Stomach (tissue), 19 donors: ENCODE measurements at places on chromosomes 6 and 20.

DNA sequence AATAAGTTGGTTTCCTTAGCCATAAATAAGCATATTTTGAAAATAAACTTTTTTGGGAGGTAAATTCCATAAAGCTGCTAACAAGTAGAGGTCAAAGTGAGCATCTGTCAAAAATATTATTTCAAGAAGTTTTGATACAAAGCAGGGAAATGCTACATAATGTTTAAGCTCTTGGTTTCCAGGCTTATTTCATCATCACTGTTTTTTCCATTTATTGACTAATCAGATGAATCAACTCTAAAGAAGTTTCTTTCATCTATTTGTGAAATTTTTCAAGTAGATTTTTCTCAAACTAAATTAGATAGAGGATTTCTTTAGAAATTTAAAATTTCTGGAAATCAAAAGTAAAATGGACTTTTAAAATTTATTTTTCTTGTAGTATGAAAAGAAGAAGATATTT is 89.5 kb upstream of the TBX18 start:
- no peak for DNase-seq

- peak; percentile 23 for DNase-seq
Observed at GRCh38 chr6:11525468-11526155, 11.9 kb upstream of the TMEM170B start.

DNA sequence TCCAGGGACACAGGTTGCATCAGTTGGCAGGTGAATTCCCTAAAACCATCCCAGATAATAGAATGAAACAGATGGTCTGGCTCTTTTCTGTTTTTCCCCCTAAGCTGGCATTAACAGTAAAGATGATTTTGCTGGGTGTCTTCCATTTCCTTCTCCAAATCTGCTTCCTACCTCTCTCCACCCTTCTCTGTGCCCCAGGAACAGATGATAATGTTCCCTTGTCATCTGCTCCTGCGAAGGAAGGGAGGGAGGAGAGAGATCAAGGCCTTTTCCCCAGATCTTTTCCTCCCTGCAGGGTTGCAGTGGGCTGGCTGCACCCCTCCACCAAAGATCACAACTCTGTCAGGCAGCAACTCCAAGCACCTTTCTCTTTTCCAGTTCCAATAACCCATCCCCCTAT is 156.5 kb upstream of the PRDM1 start:
- no peak for DNase-seq

DNA sequence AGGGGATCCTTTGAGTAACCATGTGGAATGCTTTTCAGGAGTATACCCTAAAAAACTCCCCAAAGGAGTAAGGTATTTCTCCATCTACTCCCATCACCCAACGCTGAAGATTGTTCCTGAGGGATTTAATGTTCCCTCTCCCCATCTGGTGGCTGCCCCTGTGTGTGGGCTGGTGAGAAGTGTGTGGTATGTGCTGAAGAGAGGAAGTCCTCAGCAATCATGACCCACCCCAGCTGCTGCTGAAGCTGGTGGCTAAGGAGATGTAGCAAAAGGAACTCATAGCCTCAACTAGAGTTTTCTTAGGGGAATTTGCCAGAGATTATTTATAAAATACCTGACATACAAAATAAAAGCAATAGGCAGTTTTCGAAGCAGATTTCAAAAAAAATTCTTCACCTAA is 114.3 kb upstream of the JAG1 start:
- DNase-seq = no peak

DNA sequence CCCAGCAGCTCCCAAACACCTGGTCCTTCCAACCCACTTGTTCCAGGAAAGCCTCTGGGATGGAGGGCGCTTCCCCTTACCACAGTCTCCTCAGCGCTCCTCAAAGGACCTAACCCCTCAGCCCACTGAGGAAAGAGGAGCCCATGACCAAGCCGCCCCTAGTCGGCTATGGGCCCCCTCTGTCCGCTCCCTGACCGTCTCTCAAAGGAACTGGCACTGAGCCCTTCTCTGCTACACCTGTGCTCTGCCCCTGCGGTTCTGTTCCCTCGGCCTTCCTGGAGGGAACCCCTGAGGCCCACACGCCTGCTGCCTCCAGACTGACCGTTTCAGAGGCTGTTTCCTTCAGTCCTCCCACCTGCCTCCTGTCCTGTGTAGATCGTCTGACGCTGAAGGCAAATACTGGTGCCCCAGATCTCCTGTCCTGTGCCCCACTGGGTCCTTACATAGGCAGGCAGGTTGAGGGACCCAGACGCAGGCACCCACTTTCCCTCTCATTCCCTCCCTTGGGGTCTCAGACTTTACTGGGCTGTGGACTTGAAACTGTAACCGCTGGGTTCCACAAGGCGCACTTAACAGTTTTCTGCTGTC is 1.9 kb upstream of the SLC4A11 start:
- no peak for DNase-seq

DNA sequence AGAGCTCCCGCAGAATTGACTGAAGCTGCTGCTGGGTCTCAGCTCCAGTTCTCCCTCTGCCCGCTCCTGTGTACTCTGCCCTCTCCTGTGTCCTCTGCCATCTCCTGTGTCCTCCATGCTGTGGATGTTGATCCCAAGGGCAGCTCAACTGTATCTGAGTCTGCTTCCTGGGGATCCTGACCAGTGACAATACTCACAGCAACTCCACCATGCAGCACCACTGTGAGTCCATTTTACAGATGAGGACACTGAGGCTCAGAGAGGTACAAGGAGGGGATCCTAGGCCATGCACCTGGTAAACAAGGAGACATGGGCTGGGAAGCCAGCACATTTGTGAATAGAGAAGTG is 8.6 kb downstream of the TP53RK start:
- DNase-seq = no peak

DNA sequence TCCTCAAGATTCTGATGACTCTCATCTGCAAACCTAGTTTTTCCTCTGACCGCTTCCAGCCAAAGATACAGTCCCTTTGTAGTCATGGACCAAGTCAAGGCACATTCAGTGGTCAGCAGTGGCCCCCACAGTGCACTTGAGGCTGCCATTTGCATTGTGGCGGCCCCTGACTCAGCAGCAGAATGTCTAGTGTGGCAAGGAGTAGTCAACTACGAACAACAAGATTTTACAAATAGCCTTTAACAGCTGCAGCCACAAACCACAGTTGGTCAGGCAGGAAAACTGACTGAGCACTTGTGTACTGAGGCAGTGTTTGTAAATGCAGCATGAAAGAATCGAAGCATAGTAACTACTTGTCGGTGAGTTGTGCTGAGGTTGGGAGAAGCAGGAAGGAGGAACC is 49.6 kb downstream of the SLC2A12 start:
- no peak for DNase-seq

GRCh38 chr6:53293691-53294090 is 55.1 kb downstream of the ELOVL5 start:
- no peak for DNase-seq

DNA sequence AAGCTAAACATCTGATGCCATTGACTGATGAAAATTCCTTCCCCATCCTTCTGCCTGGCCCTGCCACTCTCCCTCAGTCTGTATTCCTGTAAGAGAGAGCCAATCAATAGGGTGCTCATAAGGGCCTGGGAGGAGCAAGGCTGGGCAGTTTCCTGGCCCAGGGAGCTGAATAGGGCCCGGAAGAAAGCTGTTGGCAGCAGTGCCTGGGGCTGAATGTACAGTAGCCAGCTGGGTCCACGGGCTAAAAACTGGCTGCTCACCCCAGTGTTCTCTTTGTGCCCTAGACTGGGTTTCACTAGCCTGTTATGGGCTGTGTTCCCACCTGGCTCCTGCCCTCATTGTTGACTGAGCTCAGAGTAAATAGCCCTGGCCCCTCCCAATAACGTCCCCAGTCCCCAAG is 1.7 kb upstream of the WFDC2 start:
- peak; percentile 21 for DNase-seq

DNA sequence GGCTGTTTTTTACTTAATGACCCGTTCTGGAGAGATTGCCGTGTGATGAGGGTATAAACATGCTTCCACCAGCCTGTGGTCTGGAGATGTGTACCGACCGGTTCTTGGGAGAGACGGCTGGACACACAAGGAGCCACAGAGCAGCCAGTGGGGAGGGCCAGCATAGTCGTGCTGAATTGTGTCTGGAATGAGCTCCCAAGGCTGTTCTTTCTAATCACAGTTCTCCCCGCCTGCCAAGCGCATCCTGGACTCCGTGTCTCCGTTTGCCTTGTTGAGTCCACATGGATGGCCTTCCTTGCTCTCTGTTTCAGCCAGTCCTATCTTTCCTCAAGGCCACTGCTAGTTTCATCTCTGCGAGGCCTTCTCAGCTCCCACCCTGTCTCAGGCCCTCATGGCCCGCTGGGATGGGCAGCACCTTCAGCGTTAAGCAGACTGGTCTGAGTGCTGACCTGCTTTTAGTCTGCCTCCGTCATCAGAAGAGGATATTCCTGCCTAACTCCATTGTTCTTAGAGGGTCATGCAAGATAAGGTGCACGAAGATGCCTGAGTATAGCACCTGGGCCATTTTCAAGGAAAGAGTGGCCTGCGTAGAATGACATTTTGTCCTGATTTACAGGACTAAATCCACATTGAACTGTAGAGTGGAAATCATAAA is 20.6 kb downstream of the MANBAL start:
- peak; percentile 51 for DNase-seq

DNA sequence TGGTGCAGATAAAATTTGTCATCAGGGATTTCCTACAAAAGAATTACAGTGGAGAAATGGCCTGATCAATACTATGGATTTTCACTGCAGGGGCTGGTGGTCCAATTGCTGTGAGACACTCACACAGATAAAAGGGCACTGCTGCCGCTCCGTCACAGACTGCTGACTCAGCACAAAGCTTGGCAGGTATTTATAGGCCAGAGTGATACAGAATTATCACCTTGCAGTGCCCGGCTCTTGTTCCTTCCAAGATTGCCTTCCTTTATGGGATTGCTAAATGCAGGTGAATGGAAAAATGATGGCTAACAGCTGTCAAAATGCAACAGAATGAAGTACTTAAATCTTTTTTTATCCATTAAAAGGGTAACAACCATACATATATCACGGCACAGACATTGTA is 247.8 kb upstream of the ZFP64 start:
- DNase-seq = no peak

DNA sequence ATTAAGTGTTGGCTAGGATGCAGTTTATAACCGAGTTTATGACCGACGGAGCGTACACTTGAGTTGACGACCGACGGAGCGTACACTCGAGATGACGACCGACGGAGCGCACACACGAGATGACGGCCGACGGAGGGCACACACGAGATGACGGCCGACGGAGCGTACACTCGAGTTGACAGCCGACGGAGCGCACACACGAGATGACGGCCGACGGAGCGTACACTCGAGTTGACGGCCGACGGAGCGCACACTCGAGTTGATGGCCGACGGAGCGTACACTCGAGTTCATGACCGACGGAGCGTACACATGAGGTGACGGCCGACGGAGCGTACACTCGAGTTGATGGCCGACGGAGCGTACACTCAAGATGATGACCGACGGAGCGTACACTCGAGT is 119.8 kb downstream of the HUS1B start:
- DNase-seq = no peak

DNA sequence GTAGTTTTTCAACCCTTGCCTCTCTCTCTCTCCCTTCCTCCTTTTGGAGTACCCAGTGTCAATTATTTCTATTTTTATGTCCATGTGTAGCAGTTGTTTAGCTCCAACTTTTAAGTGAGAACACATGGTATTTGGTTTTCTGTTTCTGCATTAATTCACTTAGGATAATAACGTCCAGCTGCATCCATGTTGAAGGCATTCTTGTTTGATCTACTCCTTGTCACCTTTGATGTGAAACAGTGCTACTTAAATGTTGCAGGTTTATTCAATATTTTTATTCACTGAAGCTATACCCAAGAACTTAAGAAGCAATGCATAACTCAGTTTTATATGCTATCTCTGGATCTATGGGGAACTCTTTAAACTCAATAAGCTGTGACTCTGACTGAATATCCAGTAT is 465.2 kb upstream of the ADGRB3 start:
- DNase-seq = no peak

DNA sequence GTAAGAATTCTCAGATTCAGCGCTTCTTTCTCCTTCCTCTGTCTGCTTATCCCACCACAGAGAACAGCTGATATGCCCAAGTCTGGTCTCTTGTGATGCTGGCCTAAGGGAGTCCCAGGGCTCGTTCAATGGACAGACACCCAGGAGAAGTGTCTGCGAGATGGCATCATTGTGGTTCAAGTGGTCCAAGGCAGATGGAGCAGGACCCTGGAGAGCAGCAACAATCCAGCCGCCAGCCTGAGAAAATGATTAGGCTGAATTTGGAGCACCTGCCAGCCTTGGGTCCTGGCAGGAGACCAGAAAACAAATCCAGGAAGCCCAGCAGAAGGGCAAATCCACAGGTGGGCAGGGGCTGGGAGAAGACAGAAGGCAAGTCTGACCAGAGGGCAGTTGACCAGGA is 145.8 kb downstream of the PTPRT start:
- DNase-seq = peak; percentile 15

DNA sequence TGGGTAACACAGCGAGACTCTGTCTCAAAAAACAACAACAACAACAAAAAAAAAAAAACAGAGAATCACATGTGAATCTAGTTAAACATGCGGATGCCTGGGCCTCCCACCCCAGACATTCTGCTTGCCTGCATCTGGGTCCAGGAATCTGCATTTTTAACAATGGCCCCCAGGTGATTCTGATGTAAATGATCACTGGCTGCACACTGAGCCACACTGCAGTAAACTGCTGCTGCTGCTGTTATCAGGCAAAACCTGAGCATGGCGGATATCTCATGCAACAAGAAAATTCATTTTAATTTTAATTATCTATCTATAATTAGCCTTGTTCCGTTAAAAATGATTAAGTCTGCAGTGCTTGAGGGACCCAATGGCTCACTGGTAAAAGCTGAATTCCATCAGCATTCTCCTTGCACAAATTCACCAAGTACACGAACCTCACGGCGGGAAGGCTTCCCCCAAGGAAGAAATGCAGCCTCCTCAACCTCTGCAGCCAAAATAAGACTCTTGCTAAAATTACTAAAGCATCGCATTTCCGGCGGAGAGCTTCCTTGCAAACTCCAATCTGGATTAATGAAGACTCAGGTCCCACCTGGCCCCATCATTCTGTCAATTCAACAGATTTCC is 81.6 kb upstream of the SNX9 start:
- DNase-seq = no peak

DNA sequence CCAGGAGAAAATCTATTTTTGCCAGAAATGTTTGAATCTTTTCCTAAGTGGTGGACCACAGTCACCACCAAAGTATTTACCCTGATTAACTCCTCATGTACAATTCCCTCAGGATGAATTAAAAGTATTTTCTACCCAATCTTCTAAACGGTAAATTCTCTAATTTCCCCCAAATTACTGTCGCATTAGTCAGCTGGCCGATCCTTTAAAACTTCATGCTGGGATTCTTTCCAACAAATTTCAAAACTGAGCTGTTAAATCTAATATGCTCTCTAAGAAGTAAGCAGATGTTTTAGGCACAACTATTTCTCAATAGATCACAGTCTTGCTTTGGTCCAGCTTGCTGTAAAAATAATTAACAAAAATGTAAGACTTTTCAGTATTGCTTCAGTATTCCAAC is 447.2 kb downstream of the FRK start:
- DNase-seq = peak; percentile 24

DNA sequence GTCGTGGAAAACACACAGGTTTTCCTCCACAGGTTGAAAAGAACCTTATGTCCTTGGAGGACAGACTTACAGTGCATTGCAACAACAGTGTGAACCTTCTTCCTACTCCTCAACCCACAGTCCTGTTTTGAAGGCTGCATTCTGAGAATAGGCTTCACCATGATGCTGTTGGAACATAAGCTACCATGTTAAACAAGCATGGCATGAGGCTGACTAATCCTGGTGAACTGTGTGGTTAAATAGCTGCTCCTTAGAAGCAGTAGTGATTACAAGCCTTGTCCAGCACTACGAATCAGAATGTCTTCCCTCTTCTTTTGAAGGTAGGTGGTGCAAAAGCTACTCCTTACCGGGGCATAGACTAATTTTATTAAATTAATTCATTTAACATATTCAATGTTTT is 368.5 kb upstream of the EPHA7 start:
- DNase-seq = no peak
